Esophagus mucosa (tissue), 1 donor: ENCODE measurements at places on chromosomes 12 and 14.

- no peak for ATAC-seq
Observed at GRCh38 chr12:105032703-105033357, 46.7 kb downstream of the NOPCHAP1 start.

GRCh38 chr12:71125949-71126348 is 31.9 kb downstream of the TSPAN8 start:
- no peak for ATAC-seq

DNA sequence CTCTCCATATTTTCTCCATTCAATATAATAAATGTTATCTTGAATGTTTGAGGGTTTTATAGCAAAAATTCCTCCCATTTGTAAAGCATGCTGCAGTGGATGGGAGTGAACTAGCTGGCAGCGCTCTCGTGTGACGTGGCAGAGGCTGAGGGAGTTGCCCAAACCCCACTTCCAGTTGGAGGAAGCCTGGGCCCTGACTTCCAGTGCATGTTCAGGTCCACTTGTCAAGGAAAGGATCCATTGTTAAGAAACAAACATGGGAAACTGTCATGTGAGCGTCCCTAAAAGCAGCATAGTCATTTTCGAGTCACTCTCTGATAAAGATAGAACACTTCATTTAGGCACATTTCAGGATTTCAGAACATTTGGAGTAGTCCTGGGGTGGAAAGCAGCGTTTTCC is 116.6 kb downstream of the SLC25A47 start:
- ATAC-seq: no peak

DNA sequence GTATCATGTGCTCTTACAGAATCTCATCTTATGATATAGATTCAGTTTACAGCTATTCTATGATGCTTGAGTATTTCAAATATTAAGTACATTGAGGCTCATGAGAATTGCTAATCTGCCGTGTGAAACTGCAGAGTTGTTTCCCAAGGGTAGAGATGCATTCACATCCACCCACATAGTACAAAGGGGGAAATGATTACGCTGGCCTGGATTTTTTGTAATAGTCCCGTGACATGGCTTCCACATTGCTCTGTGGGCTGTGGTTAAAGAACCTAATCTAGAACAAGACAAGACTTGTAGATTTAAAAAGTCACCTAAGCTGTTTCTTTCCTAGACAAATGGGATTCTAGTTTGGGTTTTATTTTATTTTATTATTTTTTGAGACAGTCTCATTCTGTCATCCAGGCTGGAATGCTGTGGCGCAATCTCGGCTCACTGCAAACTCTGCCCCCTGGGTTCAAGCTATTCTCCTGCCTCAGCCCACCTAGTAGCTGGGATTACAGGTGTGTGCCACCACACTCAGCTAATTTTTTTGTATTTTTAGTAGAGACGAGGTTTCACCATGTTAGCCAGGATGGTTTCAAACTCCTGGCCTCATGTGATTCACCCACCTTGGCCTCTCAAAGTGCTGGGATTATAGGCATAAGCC is 13.0 kb upstream of the RIOX1 start:
- ATAC-seq: peak; percentile 52

GRCh38 chr14:100524933-100525243 is 62.3 kb downstream of the BEGAIN start:
- ATAC-seq: no peak

DNA sequence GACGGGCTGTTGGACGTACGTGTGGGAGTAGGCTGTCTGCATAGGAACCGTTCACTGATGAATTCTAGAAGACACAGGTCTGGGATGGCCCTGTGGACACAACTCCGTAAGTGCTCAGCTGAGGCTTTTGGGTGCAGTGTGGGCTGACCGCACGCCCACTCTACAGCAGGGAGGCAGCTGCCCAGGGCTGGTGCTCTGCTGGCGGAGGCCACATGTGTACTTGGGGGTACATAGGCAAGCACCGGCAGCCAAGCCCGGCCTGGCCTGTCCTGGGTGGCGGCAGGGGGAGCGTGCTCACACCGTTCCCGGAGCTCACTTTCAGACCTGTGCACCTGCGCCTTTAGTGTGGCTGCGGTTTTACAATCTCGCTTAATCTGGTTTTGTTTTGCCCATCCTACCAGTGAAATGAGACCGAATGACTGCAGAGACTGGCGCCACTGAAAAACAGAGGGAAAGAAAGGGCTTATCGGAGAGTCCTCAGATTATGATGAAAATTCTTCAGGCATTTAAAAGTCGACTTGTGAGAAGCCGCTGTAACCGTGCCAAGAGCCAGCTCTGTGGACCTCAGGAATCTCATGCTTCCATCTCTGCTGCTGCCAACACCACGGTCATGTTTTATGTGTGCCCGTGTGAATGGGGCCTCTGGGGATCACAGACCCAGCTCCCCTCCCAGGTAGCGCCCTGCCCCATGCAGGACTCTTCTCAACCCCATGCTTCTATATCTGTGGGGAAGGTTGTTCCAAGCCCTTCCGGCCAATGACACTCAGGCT is 45.8 kb downstream of the SSH1 start:
- ATAC-seq: no peak

DNA sequence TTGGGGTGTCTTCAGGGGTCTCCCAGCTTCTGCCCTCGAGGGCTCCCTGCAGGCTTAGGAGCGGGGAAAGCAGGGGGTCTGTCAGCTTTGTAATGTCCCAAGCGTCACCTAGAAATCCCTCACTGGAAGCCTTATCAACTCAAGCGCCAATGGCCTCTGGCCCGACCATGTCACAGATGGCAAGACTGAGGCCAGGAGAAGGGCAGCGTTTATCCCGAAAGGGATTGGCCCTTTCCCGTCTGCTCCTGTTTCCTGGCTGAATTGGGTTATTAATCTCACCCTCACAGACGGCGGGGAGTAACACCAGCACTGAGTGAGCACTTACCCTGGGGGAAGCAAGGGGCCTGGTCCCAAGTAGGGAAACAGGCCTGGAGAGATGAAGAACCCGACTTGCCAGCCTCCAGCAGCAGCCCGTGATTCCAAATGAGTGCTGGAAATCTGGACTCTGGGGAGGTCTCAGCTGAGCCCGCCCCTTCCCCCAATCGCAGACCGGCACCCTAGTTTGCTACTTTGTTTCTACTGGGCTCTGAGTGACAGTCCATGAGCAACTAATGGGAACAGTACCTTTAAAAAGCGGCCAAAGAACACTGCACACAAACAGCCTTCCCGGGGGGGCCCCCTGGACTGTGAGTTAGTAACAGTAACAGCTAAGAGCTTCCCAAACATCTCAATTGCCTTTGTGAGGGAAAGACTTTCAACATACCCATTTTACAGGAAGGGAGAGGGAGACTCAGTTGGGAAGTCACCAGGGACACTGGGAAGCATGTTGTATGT is 2.1 kb upstream of the NCOR2 start:
- no peak for ATAC-seq

GRCh38 chr12:41663598-41664265 is 475.6 kb downstream of the PDZRN4 start:
- ATAC-seq: no peak

DNA sequence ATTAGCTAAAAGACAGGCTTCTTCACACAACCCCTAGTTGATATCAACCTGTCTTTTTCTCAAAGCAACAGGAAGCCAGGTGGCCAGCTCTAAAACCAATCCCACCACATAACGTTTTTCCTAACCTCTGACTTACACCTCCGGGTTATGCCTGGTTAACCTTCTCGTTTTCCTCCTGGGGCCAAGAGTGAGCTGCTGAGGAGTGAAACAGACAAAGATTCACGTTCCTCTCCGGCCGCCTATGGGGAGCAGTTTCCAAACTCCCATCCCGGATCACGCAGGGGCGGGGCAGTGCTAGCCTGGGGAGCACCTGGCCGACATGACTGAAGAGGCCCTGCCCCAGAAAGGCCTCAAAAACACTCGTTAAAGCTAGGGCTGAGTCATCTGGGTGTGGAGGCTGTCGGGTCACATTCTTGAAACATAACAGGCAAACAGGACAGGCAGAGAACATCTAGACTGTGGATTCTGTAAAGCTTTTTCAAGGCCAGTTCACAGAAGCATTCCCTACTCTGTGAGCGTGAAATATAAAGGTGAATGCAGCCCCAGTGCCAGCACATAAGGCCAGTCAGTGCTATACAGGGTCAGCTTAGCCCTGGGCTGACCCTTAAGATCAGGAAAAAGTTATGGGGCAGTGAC is 25.9 kb upstream of the LGALS3 start:
- ATAC-seq: peak; percentile 94

- ATAC-seq: no peak
Observed at GRCh38 chr12:61854902-61855301, 405.3 kb upstream of the USP15 start.

GRCh38 chr14:101920271-101920670 is 44.1 kb upstream of the DYNC1H1 start:
- no peak for ATAC-seq

GRCh38 chr14:63662776-63663175 is 21.1 kb upstream of the WDR89 start:
- ATAC-seq: no peak

DNA sequence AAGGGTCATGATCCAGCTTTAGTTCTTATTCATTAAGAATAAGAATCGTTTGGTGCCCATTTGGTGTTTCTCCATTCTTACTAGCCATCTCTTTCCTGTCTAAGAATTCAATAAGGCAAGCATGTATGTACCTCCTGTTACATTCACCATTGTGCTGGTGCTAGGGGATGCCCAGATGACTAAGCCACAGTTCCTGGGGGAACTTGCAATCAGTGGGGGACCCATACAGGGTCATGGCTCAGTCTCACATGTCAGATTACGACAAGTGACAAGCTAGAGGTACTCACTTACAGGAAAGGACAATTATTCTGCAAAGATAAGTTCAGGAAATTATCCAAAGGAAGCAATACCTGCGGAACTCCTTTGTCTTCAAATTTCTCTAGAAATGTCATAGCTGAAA is 125.4 kb downstream of the STXBP6 start:
- ATAC-seq: no peak

DNA sequence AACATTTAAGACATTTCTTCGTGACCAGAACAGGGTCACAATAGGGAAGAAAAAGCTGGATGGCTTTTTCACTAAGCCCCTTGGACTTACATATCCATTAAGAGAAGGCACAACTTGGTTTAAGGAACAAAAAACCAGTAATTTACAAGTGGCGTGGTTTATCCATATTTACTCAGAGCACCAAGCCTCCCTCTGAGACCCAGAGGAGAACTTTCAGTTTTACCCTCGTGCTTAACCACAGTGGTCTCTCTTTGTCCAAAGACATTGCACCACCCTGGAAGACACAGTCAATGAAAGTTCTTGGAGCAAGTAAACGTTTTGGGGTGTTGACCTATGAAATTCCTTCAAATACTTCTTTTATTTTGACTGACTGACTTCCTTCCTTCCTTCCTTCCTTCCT is 52.5 kb downstream of the SSPN start:
- ATAC-seq: no peak

GRCh38 chr12:111585690-111586089 is 13.4 kb downstream of the ATXN2 start:
- no peak for ATAC-seq

DNA sequence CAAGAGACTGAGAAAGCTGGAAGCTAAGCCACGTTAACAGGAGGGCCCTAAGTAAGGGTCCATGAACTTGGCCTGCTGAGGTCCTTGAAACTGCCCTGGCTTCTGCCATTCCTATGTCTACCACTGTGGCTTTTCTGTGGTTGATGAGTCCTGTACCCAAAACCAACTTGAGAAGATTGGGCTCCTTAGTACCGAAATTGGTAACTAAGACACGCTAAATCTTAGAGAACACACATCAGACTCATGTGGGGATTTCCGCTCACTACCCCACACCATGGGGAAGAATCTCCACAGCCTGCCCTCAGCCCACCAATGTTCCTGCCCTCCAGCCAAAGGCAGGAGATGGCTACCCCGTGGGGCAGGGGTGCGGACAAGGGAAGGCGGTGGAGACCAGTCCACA is 232.9 kb downstream of the SPTSSA start:
- no peak for ATAC-seq

GRCh38 chr12:20268771-20269170 is 99.6 kb upstream of the PDE3A start:
- ATAC-seq: no peak

DNA sequence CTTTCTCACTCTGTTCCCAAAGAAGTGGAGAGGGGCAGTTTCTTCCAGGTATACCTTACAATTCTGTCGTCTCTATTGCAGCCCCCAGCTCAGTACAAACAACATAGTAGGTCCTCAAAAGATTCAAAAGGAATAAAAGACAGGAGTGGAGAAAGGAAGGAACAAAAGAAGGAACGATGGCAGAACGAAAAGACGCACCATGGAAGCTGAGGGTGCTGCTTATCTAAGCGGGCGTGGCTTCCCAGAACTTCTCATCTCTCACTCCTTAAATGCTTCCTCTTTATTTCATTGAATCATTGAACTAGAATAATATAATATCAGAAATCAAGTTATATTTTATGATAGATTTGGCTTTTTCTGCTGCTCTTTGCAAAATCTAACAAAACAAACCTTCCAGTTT is 13.7 kb upstream of the LTA4H start:
- no peak for ATAC-seq

DNA sequence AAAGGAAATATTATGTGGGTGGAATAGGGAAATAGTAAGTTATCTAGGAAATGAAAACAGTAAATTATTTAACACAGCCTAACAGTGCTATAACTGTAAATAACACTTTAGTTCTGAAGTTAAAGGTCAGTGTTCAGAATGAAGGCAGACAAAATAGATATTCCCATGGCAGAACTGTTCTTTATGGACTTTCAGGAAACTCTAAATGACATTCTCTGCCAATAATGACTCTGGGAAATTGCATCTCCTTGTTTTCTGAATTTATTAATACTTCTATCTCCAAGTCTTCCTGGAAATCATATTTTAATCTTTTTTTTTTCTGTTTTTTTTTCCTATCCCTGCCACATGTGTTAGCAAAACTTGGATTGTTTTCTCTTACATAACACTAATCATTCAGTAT is 101.4 kb downstream of the PDE3A start:
- no peak for ATAC-seq
